Activated CD8-positive, alpha-beta memory T cell treated with anti-CD3 and anti-CD28 coated beads for 4 hours (primary cell): ENCODE measurements at places on chromosomes 6 and 20.

GRCh38 chr6:23535101-23535500 is 590.9 kb upstream of the NRSN1 start:
- no peak for DNase-seq

- no peak for DNase-seq
Observed at GRCh38 chr6:37155394-37156312, 14.3 kb upstream of the PIM1 start.

- DNase-seq: no peak
Observed at GRCh38 chr6:43983191-43983590, 144.1 kb downstream of the MRPL14 start.

- DNase-seq: no peak
Observed at GRCh38 chr6:41492261-41492891, 53.8 kb upstream of the FOXP4 start.

- no peak for DNase-seq
Observed at GRCh38 chr20:31449511-31450414, 9.3 kb downstream of the DEFB123 start.

GRCh38 chr6:167399599-167399998 is 74.7 kb downstream of the TTLL2 start:
- DNase-seq: no peak

GRCh38 chr6:1958257-1958656 is 287.1 kb downstream of the GMDS start:
- no peak for DNase-seq

- DNase-seq: no peak
Observed at GRCh38 chr6:52076791-52077179, 10.6 kb downstream of the PKHD1 start.

- DNase-seq: no peak
Observed at GRCh38 chr20:1949347-1950100, 44.3 kb downstream of the PDYN start.

DNA sequence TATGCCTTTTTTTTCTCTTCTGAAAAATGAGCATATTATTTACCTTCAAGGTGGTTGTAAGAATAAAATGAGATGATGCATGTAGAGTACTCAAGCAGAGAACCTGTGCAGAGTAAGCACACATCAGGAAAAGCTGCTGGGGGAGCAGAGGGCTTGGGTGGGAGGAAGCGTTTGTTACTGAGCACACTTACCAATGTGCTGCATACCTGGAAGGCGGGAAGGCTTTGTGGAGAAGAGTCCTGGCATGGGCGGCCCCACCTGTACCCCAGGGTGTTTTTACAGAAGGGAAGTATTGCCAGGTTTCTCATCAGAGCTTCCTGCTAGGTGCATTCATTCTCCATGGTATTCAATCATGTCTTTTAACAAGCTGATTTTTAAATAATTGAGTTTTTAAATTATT is 52.9 kb downstream of the CSE1L start:
- DNase-seq: no peak

- DNase-seq: no peak
Observed at GRCh38 chr6:105667056-105667455, 264.2 kb upstream of the PREP start.

GRCh38 chr6:147615659-147616456 is 107.4 kb downstream of the SAMD5 start:
- no peak for DNase-seq

DNA sequence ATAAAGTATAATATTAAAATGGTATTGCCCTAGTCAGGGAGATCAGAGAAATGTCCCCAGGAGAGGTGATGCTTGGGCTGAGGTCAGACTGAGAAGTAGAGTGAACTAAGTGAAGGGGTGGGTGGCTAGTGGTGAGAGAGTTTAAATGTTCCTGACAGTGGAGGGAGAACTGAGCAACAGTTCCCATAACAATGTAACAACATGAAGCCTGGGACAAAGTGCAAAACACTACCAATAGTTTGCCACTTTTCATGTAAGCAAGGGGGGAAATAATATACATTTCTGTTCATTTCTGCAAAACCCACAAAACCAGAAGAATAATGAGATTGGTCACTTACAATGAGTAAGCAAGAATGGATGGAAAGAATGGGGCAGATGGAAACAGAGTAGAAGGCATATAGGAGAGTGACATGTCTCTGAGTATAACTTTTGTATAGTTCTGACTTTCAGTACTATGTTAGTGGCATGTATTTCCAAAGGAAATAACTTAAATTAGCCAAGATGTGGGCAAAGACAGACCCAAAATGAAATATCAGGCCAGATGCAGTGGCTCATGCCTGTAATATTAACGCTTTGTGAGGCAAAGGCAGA is 13.3 kb upstream of the FAXC start:
- no peak for DNase-seq

- no peak for DNase-seq
Observed at GRCh38 chr20:8860011-8860495, 208.8 kb upstream of the PLCB4 start.

DNA sequence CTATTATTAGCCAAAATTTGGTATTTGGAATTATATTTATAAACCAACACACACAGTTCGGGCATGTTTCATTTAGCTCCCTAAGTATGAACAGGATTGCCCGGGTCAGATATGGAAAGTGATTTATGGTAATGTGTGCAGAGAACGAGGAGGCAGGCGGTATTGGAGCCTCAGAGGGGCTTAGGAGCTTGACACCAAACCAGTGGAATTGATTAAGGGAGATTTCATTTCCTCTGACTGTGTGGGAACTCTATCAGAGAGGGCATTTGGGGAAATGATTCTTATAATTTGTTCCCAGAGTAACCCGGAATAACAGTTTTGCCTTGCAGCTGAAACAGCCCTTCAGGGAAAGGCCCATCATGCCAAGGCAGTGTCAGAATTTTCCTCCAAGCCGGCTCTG is 115.1 kb upstream of the SPTLC3 start:
- DNase-seq: no peak

DNA sequence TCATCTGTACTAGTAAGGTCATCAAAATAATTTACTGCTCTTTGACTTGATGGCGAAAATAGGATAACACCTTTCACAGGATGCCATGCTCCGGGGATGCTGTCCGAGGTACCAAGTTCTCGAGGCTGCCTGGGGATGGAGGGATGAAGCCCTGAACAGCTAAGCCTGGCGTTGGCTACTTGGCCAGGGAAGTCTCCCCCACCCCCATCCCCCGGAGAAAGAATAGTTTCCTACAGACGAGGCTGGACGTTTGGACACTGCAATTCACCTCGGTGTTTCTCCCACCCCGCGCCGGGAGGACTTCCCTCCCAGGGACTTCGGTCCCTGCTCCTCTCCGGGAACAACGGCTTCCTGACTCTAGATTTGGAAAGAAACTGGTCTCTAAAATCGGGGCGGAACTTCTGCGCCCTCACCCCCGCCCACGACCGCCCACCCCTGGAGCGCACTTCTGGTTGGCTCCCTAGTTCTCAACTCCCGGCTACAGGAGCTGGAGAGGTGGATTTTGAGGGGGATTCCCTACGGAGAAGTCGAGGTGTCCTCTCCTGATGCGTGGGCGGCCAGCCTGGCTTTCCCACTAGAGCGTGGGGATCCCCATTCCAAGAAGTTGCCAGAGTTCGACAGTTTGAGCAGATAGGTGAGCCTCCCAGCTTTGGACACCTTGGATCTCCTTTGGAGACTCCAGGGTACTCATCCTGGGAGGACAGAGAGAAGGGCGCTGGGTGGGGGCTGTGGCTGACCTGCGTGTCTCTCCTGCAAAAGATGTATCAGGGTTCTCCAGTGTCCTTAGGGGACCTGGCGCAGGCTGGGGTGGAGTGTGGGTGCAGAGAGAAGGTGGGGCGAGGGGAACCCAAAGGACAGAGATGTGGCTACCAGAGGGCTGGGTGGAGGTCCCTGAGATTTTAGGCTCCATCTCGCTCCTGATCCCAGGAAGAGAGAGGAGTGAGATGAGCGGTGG is 1.1 kb downstream of the PCSK2 start:
- no peak for DNase-seq

- no peak for DNase-seq
Observed at GRCh38 chr20:49853640-49854039, 41.0 kb downstream of the SLC9A8 start.

GRCh38 chr20:15917283-15917682 is 656.0 kb downstream of the KIF16B start:
- no peak for DNase-seq

- DNase-seq: no peak
Observed at GRCh38 chr6:1023229-1023628, 288.7 kb upstream of the FOXQ1 start.

- DNase-seq: no peak
Observed at GRCh38 chr6:80720824-80721223, 614.4 kb downstream of the BCKDHB start.

- no peak for DNase-seq
Observed at GRCh38 chr6:148971031-148971927, 224.4 kb downstream of the UST start.

- no peak for DNase-seq
Observed at GRCh38 chr6:89978749-89979145, 84.5 kb downstream of the GJA10 start.

- DNase-seq: no peak
Observed at GRCh38 chr20:62685781-62686555, 22.7 kb upstream of the NTSR1 start.

DNA sequence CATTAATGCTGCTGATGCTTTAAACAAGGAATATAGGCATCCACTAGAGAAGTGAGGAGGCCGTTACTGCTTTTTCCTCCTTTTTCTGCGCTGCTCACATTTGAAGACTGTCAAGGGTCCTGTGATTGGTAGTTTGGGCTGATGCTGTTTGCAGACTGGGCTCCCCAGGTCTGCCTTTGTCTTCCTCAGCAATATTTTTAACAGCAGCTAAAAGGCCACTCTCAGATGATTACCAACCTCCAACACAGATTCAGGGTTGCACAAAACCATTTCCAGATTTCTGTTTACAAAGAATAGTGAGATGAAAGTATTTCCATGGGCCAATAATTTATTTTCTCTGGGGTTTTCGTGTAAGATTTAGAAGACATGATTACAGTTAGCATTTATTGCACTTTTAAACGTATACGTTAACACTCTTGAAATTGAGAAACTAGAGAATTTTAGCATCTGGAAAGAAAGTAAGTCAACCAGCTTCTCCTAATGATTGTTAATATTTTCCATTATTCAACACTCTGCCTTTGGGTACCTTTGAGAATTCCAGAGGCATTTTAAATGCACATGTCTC is 475.3 kb upstream of the SOX4 start:
- DNase-seq: no peak

GRCh38 chr6:123489589-123489988 is 147.2 kb downstream of the TRDN start:
- no peak for DNase-seq

DNA sequence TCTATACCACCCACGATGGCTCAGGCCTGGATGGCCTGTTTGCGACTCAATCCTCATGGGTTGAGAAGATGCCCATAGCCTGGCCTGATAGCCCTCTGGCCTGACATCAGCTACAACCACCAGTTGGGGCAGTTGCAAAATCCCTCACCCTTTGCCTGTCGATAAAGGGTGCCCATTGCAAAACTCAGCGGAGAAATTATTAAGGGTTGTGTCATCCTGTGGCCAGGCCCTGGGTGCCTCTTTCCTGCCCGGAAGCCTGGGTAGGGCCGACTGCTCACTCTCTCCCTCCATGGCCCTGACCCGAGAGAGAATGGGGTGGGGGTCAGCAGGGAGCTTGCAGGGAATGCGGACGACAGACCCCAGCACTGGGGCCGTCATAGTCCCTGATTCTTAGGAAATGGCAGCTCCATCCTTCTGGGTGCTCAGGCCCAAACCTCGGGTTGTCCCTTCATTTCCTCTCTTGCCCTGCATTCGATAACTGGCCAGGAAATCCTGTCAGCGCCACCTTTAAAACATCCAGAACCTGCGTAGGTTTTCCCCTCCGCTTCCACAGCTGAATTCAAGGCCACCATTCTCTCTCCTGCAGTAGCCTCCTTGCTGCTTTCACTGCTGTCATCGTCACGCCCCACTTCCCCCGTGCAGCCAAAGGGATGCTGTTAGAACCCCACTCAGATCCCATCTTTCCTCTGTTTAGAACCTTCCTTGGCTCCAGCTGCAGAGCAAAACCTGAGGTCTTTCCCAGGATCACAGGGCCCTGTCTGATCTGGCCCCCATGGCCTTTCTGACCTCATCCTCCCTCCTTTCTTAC is 31.1 kb downstream of the CEBPB start:
- DNase-seq: no peak

GRCh38 chr6:84568971-84569370 is 195.4 kb downstream of the TBX18 start:
- no peak for DNase-seq

DNA sequence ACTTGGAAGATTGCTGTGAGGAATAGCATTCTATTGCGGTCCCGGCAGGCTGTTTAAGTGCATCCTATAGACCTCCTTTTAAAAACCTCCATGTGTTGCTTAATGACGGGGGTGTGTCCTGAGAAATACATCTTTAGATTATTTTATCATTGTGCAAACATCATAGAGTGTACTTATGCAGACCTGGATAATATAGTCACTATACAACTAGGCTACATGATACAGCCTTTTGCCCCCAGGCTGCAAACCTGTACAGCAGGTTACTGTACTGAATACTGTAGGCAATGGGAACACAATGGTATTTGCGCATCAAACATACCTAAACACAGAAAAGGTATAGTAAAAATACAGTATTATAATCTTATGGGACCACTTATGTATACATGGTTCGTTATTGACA is 175.6 kb downstream of the RNF144B start:
- no peak for DNase-seq

DNA sequence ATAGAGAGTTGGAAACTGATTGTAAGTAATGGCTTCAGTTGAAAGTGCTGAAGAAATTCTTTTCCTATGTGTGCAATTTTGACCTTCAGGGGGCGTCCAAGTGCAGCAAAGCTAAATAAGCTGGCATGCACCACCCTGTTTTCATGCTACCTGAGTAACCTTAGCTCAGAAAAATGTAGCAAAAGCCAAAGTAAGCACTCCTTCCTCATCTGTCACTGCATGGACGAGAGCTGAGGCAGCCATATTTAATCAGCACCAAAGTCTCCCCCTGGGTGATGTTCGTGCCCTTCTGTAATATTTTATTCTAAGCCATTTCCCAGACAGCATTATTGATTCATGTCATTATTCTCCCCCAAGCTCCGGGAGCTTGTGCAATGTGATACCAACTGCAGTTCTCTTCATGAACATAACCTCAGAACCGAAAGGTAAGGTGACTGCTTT is 123.1 kb downstream of the RPS12 start:
- no peak for DNase-seq

DNA sequence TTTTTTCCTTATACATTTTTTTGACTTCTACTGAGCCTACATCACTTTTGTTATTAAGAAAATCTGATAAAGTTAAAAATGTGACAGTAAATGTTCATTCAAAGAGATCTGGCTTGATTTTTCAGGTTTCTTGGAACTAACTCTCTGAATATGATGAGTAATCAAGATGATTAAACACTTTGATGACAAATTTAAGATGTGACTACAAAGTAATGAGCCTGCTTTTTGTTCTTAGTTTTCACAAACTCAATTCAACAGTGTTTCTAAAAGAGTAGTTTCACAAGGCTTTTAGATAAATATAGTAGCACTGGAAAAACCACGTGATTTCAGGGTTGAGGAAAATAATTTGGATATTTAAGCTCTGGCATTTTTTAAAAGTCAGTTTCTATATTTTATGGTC is 37.9 kb upstream of the HDDC2 start:
- DNase-seq: no peak

DNA sequence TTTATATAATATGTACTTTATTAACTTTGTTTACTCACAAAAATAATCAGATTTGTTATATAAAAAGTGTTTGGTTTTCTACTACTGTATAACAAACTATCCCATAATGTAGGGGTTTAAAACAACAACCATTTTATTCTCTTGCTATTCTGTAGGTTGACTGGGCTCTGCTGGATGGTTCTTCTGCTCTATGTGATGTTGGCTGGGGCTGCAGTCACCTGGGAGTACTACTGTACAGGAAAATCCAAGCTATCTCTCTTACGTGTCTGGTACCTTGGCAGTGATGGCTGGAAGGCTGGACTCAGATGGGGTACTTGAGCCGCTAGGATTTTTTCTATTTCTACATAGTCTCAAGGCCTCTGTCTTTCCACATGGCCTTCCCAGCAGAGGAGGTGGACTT is 44.0 kb upstream of the UBR2 start:
- no peak for DNase-seq
